NCI-H187 (cell line): ENCODE measurements at places on chromosomes 12 and 14.

- no peak for DNase-seq
These were observed 98.7 kb downstream of the GAS2L3 start for GRCh38 chr12:100672075-100672592.

GRCh38 chr12:29957835-29958234 is 174.1 kb upstream of the TMTC1 start:
- DNase-seq: no peak

GRCh38 chr14:77158175-77158881 is 16.7 kb upstream of the ZDHHC22 start:
- peak; percentile 45 for DNase-seq

DNA sequence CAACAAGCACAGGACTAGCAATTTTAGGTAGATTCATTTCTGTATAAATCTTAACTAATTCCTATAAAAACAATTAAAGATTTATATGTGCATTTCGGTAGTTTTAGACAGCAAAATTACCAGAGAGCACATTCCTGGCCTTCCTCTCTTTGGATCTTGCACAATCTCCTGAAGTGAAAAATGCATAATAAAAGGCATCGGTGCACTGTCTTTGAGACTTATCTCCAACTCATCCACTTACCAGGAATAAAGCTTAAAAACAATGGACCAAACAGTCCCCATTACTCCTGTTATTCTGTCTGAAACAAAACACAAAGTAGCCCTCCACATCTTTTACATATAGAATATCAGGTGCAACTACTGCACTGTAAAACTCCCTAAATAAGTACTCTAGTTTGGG is 69.3 kb downstream of the HECTD1 start:
- no peak for DNase-seq

DNA sequence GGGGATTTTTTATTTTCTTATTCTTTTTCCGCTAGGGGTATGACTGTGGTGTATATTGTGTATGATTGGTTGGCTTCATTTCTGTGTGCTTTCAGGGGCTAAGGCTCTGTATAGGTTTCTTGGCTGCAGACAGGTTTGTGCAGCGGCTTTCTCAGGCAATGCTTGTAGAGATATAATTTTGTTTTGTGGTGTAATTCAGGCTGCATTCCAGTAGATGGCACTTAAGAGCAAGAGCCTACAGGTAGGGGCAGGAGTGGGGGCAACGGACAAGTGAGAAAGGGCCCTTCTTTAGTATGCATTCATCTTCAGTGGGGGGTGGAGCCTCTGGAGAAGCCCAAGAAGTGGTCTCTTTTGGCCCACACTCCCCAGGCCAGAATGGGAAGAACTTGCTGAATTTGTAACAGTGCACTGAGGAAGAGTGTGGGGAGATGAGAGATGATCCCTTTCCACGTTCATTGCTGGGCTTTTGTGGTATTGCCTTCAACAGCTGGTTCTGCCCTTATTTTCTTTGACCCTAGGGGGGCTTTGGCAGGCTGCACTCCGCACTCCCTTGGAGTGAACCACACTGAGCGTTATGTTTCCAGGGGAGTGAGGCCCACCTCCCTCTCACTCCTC is 78.6 kb downstream of the IFNG-AS1 start:
- DNase-seq: no peak

DNA sequence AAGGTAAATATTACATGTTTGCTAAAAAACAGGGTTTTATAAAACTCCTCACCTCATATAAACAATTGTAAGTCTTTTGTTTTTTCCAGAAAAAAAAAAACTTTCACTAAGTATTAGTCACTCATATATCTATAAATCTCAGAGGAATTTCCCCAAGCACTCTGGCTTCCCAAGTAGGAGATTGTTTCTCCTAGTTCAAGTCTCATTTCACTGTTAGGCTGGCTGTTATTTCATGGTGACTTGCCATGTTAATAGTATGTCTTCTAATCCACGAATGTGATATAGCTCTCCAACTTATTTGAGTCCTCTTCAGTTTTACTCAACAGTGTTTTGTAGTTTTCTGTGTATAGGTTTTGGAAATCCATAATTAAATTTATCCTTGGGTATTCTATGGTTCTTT is 61.6 kb downstream of the CAPZA3 start:
- no peak for DNase-seq

- no peak for DNase-seq
These were observed 10.7 kb downstream of the MED13L start for GRCh38 chr12:116266631-116267349.

GRCh38 chr12:38157933-38158401 is 158.6 kb upstream of the ALG10B start:
- no peak for DNase-seq

DNA sequence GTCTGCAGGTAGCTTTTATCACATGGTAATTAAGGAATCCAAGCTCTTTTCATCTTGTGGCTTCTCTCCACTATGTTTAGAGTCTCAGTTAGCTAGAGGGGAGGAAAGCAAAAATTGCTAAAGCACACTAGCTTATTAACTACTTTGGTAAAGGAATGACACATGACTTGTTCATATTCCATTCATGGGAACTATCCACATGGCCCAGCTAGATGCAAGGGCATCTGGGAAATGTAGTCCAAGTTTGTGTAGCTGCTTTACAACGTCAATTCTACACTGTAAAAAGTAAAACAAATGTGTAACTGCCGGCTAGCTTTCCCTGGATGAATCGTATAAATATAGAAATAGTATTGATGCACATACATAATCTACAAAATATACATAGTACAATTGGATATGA is 244.5 kb upstream of the LRFN5 start:
- DNase-seq: no peak

DNA sequence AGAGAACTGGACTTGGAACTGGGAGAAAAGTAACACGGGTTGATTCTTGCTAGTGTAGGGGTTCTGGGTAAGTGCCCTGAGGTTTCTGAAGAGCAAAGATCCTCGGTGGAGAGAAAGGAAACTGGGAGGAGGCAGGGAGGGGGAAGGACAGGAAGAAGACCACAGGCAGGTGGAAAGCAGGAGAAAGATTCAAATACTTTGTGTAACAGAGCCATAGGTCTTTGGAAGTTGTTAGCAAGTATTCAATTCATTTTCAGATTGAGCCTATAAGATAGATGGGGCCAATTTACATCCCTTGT is 1.3 kb downstream of the PNP start:
- no peak for DNase-seq

- no peak for DNase-seq
These were observed 113.8 kb downstream of the EGLN3 start for GRCh38 chr14:33836900-33837577.

- DNase-seq: no peak
These were observed at the start of gene NTS for GRCh38 chr12:85874031-85874461. Gene NTS, plus strand, starts transcription at chr12:85874295. Its CDS starts 109 bp downstream, at chr12:85874404.

- DNase-seq: no peak
These were observed 24.3 kb downstream of the ZFC3H1 start for GRCh38 chr12:71639341-71639760.

DNA sequence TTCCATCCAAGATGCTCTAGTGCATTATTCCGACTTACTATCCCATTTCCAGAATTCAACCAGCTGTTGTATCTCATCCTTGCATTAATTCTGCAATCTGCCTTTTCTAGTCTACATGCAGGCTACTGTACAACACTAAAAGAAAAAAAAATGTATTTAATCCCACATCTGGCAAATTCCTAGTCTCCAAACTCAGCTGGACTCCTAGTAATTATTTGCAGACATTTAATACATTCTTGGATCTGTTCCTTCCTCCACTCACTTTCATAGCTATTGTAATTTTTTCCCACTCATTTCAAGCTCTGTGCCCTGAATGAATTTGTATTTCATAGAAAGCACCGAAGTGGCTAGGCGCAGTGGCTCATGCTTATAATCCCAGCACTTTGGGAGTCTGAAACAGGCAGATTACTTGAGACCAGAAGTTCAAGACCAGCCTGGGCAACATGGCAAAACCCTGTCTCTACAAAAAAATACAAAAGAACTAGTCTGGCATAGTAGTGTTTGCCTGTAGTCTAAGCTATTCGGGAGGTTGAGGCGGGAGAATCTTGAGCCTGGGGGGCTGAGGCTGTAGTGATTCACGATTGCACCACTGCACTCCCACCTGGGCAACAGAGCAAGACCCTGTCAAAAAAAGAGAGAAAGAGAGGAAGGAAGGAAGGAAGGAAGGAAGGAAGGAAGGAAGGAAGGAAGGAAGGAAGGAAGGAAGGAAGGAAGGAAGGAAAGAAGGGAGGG is 39.5 kb upstream of the YAF2 start:
- DNase-seq: no peak

- DNase-seq: peak; percentile 67
These were observed at the start of gene ZBTB1 for GRCh38 chr14:64504310-64504896. Gene ZBTB1, plus strand, starts transcription at chr14:64504770. Its CDS starts 16,735 bp downstream, at chr14:64521505.

- DNase-seq: no peak
These were observed 17.6 kb upstream of the A2M start for GRCh38 chr12:9133216-9133916.

DNA sequence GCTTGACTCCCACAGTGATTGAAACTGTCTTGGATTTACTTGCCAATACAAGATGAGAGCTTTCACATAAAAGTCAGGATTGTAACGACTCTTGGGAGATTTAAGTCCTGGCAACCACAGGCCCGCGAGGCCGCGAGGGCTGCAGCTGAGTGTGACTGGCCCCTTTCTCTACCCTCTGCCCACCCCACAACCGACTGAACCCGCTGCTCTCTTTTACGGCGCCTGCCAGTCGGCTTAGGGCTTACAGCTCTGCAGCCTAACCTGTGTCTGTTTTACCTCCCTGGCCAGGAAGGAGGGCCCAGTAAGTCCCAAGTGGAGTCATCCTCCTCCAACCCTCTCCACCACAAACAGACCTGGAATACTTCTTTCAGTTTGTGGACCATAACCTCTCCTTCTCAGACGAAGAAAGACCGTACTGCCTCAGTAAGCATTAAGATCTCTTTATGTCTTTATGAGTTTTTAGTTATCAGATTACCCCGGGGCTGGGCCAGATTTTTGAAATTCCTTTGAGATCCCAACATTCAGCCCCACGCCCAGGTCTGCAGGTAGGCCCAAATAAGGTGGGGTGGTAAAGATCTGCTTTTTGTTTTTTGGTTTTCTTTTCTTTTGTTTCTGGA is 12.6 kb upstream of the TIGAR start:
- DNase-seq: no peak

- DNase-seq: no peak
These were observed 194.7 kb downstream of the BCL11B start for GRCh38 chr14:99077076-99077843.

GRCh38 chr12:104249017-104249416 is 33.4 kb downstream of the TXNRD1 start:
- DNase-seq: no peak

- DNase-seq: peak; percentile 88
These were observed 36.2 kb upstream of the ATP23 start for GRCh38 chr12:57904848-57905811.

DNA sequence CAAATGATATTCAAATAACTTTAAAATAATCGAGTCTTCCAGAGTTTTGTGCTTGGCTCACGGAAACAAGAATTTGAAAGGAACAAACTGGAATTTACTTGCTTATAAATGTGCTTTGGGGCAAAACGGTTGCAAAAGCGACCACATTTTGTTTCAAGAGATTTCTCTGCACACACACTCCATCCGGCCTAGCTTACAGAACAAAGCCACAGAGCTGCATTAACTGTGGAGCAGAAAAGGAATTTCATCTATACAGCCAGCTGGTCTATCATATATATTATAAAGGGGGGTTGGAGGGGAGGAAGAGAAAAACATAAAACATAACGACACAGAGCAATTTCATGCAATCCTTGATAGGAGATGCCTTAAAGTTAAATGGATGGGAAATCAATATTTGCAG is 153.0 kb downstream of the MYRFL start:
- DNase-seq: no peak

GRCh38 chr12:68479896-68480291 is 130.8 kb upstream of the RAP1B start:
- no peak for DNase-seq

GRCh38 chr12:102396276-102396675 is 84.1 kb downstream of the IGF1 start:
- no peak for DNase-seq

- no peak for DNase-seq
These were observed 24.7 kb downstream of the OR4N2 start for GRCh38 chr14:19828314-19828713.

DNA sequence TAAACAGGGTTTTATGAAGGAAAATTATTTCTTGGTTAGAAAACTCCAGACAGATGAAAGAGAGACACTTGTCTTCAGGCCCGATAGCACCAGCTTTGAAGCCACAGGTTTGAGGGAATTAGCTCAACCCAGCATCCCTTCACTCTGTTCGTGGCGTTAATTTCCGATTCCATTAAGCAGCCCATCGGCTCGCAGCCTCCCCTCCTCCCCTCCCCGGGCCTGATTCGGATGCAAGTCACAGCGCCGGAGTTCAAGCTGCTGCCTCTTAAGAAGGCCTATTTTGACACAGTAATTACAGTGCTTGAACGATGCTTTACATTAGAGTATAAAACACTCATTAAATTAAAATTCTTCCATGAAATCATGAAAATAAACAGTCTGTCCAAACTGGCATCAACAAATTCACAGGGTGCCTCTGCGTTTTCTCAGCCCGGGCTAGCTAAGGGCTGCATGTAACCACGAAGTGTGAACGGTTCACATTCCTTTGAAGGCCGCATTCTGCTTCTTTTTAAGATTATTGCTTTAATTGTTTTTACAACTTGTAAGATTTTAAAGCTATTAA is 145.8 kb downstream of the DICER1 start:
- no peak for DNase-seq
